SK-MEL-5 (cell line): ENCODE measurements at places on chromosomes 1 and 21.

DNA sequence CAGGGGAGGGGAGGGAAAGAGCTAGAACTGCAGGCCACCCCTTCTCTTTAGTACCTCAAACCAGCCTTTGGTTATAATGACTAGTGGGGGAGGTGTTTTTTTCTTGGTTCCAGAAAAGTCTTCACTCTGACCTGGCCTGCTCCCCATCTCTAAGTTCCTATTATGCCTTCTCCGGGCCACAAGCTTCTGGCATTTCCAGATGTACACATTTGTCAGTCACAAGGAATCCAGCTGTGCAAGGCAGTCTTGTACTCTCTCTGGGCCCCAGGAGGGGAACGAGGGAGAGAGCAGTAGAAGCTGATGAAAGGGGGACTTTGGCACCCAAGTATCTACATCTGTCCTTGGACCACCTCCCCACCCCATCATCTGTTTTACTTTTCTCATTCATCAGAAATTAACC, 2.7 kb upstream of the FALEC start:
- DNase-seq: no peak

- DNase-seq: no peak
Measured at GRCh38 chr1:161137881-161138280, 5.4 kb upstream of the DEDD start.

DNA sequence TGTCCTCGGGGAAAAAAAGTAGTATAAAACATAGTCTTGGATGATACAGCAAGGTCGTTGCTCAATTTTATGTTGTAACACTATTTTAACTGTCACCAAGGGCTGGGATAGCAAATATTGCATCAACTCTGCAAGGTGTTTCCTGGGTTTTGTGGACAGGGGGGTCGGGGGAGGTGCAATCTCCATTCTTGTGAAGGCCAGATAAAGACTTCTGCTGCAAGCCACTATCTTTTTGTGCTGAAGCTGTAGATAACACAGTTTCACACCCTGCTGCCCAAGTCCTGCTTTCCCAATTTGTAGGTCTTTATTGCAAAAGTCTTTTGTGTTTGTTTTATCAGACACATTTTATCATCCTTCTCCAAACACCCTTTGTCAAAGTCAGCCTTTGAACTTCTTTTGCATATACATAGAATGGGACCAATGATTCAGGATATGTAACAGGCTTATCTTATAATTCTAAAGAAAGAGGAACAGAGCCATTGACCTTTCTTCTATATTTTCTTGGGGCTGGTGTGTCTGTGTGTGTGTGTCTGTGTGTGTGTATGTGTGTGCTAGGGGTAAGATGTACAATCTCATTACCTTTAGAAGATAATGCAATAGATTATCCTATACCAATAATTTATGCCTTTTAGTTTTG, 140.6 kb downstream of the RUNX1 start:
- no peak for DNase-seq

- DNase-seq: no peak
Measured at GRCh38 chr1:93205892-93206566, 25.5 kb downstream of the CCDC18 start.

GRCh38 chr1:208105756-208106155, 138.4 kb downstream of the PLXNA2 start:
- DNase-seq: peak; percentile 95

DNA sequence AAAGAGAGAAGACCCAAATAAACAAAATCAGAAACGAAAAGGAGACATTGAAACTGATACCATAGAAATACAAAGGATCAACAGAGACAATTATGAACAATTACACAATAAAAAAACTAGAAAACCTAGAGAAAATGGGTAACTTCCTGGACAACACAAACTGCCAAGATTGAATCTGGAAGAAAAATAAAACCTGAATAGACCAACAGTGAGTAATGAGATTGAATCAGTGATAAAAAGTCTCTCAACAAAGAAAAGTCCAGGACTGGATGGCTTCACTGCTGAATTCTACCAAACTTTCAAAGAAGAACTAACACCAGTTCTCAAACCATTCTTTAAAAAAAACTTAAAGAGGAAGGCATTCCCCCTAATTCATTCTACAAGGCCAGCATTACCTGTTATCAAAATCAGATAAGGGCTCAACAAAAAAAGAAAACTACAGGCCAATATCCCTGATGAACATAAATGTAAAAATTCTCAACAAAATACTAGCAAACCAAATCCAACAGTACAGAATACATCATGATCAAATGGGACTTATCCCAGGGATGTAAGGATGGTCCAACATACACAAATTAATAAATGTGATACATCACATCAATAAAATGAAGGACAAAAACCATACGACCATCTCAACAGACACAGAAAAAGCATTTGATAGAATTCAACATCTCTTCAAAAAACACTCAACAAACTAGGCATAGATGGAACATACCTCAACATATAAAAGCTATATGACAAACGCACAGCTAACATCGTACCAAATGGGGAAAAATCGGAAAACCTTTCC, 119.9 kb downstream of the ACBD6 start:
- no peak for DNase-seq
